CD4-positive, alpha-beta T cell treated with Interleukin-17A for 1 hour (primary cell): ENCODE measurements at places on chromosomes 6 and 20.

DNA sequence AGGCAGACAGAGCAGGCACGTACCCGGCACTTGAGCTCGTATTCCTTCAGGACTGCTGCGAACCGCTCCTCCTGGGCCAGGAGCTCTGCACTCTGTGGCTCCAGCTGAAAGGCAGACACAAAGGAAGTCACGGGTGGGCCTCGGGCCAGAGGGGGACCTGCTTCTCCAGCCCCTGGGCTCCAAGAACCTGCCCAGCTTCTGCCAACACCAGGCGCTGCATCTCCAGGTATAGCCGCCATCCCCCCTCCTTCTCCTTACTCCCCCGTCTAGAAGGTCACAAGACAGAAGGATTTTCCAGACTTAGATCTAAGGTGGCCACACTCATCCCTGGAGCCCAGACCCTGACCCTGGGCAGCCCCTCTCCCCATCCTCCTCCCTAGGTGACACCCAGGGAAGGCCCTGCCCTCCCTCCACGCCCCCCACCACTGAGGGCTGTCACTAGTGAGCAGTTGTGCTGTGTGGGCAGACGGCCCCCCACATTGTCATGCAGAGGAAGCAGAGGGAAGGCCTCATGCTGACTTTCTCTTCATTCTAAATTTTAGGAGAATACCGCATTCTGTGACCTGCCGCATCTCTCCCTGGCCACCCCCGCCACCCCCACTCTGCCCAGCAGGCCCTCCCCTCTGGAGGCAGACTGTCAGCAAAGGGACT lies 81.9 kb downstream of the GINS1 start:
- no peak for DNase-seq

- DNase-seq: no peak
Observed at GRCh38 chr6:118940770-118941169, 5.8 kb upstream of the MCM9 start.

GRCh38 chr6:11535801-11536230 lies 1.7 kb upstream of the TMEM170B start:
- no peak for DNase-seq

DNA sequence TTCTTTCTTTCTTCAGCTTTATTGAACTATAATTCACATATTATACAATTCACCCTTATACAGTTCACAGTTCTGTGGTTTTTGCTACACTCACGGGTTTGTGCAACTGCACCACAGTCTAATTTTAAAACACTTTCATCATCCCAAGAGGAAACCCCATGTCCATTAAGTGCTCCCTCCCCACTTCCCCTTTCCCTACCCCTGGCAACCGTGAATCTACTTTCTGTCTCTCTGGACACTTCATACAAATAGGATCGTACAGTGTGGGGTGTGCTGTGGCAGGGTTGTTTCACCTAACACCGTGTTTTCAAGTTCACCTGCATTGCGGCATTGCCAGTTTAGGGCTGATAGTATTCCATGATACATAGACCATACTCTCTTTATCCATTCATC lies 118.8 kb downstream of the PHACTR3 start:
- DNase-seq: no peak

DNA sequence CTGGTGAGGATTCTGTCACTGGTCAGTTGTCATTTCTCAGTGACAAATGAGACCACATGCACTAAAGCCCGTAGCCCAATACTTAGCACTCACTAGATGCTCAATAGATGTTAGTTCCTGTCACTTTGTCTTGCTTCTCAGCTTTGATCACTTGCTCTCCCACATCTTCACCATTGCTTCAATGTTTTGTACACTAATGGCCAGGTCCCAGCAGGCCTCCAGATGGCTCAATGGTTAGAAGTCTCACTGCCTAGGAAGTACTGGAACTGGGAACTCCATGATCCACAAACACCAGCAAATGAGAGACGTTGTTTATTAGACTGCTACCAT lies 502.8 kb upstream of the JARID2 start:
- DNase-seq: no peak

DNA sequence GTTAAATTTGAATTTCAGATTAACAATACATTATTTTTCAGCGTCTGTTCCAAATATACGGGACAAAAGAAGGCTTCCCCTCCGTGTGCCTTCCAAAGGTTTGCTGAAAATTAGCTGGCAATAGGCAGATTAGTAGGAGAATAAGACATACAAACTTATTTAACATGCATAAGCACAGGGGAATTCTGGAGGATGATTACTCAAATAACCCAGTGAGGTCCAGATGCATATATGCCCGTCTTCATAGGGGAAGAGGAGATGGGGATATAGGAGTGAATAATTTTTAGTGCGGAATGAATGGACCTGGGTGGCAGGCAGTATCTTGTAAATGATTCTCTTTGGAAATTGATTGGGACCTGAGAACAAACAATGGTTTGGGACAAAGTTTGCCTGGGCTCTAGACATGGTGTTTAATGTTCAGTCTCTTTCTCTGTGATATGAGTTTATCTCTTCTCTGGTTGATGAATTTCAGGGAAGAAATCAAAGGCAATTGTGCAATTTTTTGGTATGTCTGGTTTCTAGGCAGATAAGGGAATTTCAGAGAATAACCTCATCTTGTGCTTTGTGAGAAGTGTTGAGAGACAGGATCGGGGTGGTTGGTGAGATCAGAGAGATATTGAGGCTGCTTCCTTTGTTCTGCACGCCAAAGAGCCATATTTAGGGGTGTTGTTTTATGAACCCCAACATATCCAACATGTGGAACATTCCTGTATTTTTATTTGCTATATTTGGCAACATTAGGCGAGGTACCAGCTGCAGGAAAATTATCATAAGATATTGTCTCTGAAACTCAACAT lies 63.7 kb downstream of the MKKS start:
- no peak for DNase-seq

DNA sequence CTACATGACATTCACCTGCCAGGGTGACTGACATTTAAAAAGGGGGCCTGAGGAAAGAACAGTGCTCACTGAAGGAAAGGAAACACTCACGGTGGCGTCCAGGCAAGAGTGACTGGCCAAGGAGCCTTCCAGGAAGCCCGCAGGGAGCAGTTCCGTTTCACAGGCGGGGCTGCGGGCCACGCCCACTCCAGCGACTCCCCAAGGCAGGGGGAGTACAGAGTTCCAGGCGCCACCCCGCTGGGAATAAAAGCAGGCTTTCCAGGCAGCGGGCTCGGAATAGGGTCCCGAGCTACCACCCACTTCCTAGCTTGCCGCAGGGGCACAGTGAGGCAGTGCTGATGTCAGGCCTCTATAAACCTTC lies 34.2 kb downstream of the PKIG start:
- DNase-seq: no peak

DNA sequence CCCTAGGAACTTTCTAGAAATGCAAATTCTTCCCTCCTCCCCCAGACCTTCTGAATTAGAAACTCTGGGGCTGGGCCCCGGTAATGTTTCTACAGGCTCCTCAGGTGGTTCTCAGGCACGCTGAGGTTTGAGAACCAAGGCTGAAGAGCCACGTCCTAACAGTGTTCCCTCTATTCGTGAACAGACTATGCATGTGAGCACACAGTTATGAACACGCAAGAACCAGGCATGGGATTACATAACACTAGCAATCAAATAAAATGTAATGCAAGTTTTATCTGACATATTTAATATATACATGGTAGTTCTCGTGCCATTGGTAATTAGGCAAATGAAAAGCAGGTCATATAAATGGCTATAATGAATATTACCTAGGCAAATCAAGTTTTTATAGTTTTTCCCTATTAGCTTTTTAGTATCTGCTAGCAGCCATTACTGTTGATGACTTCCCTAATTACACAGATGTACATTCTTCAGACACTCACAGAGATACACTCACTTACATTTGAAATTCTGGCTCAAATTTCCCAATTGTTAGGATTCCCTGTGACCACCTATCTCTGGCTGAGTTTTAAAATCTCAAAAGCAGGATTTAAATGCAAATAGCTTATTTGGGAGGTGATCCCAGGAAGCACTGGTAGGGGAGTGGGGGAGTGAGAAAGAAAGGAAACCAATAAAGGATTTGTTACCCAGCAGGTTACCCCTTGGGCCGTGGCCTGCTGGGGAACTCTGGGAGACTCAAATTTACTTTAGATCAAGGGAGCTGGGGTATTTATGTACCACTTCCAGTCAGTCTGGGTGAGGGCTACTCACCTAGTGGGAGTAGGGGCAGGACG lies 104.1 kb downstream of the TCP11 start:
- no peak for DNase-seq

DNA sequence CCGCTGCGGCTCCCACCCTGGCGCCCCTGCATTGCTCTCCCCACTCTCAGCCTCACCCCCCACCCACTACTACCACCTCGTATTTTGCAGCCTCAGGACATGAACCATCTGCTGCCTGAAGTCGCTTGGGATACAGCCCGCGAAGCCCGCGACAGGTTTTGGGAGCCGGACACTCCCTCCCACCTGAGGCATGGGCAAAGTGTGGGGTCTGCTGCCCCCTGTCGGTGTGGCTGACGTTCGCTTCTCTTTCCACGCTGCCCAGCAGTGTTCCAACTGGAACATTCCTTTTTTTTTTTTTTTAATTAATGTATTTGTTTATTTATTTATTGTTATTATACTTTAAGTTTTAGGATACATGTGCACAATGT lies 15.3 kb upstream of the LPA start:
- no peak for DNase-seq

GRCh38 chr6:37393381-37393929 lies 39.6 kb upstream of the CMTR1 start:
- DNase-seq: no peak

- no peak for DNase-seq
Observed at GRCh38 chr6:163842467-163842866, 427.9 kb downstream of the QKI start.

DNA sequence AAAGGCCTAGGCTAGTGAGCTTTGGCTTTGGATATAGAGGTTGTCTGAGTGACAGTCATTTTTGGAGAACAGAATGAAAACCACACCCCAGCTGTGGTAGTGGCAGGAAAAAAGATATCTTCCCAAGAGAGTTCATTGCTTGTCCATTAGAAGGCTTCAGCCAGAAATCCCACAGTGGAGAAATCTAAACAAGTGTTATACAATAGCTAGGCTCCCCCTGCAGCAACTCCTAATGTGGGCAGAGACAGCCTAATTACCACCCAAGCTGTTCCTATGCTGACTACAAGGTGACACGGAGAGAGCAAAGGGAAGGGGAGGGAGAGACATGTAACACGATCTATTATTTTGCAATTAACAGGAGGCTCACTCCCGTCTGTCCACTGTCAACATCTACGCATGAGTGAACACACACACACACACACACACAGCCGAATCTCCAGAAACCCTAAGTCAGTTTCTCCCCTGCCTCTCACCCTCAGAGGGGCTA lies 147.5 kb upstream of the TCF21 start:
- no peak for DNase-seq

DNA sequence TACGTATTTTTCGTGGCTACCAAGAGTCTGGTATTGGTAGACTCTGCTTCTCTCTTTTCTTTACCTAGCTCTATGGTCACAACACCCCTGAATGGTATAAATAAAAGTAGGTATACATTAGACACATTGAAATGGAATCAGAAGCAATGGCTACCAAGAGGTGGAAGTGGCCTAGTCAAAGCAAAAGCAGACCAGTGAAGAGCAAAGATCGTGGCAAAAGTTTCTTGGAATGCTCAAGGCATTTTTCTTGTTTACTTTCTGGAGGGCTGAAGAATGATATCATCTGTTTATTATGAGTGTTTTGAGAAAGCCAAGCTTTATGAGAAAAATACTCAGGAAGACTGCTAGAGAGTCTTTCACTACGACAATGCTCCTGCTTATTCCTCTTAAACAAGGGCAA lies 28.6 kb upstream of the MOCS1 start:
- DNase-seq: no peak

DNA sequence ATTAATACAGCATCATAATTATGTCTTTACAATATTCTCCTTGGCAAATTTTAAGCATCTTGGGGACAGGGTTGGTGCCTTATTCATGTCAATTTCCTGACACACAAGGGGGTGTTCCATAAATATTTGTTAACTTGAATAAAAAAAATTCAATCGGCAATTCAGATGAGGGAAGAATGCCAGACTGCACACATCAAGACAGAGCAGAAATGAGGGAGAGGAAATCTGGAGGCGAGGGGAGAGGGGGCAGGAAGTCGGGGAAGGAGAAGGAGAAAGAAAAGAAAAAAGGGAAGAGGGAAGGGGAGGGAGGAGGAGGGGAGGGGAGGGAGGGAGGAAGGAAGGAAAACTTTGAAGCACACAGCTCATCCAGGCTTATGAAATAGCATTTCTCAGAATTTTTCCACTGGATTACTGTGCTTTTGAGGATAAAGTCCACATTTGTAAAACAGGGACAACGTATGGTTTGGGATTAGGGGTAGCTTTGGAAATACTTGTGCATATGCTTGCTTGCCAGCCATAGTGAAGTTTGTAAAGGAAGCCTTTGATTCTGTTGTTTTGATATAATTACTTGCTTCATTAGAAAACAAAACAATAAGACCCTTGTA lies 362.1 kb downstream of the SAMD5 start:
- no peak for DNase-seq

DNA sequence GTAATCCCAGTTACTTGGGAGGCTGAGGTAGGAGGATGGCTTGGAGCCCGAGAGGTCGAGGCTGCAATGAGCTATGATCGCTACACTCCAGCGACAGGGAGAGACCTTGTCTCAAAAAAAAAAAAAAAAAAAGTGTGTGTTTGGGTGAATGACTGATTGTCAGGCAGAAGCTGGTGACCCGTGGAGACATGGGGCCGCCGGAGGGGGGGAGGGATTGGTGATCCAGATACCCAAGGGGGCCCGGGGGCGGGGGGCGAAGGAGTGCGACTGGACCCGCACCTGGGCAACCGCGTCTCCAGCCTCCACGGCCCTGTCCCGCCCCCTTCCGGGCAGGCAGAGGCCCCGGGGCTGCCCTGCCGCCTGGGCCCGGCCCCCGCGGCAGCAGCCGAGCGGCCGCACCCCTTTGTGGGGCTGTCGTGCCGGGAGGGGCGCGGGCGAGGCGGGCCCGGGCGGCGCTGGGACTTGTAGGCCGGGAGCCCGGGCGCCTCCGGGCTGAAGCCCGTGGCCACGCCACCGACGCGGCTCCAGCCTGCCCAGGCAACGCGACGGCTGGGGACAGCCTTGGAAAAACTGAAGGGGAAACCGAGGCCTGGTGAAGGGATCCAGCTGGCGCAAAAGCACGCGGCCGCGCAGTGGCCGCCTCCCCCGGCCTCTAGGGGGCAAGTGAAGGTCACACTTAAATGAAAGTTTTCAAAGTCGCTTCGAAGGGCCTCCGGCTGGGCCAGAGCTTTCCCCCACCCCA lies 2.1 kb upstream of the RBM38 start:
- DNase-seq: peak; percentile 60

GRCh38 chr20:46150943-46151342 lies 32.8 kb downstream of the CD40 start:
- DNase-seq: no peak

GRCh38 chr20:31604567-31605030 lies 490 bp upstream of the ID1 start:
- DNase-seq: no peak

DNA sequence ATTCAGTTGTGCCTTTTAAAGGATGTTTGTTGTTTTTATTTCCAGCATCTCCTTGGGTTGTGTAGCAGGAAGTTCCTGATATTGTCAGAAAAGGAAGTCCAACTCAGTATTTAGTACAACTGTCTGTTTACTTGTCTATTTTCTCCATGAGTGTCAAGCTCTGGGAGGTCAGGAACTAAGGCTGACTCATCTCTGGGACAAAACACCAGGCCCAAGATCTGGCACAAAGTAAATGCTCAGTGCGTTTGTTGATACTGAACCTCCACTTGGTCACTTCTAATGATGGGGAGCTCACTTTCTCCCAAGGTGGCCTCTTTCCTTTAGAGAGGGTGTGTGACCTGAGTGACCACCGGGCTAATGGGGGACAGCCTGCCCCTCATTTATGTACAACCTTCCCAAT lies 12.6 kb upstream of the PIGU start:
- no peak for DNase-seq
